Fibroblast of villous mesenchyme (primary cell): ENCODE measurements at places on chromosomes 7 and 10. TPM values are rescaled to one million over a fixed set of nuclear protein-coding genes. Genes with fewer than 3 reads are reported as not detected.

Gene CTTNBP2
- 1.3 and 3.2 TPM in 2 replicates for total RNA-seq

Gene GRM3
- total RNA-seq = not detected in 2 replicates

Gene NUDT1
- 13.4 and 30.3 TPM in 2 replicates for total RNA-seq

Gene SAP25
- 0.32 TPM in 1 of 2 replicates, not detected in the other for total RNA-seq

Gene GARIN1A
- total RNA-seq = 0.64 and 2.6 TPM in 2 replicates

Gene ADIRF
- 2.6 and 5.2 TPM in 2 replicates for total RNA-seq

Gene SPDYE11
- not detected in 2 replicates for total RNA-seq

Gene ARHGAP22
- total RNA-seq = 22.9 and 31.6 TPM in 2 replicates

Gene PIP
- not detected in 2 replicates for total RNA-seq

Gene TSPAN13
- total RNA-seq = 8.7 and 10.8 TPM in 2 replicates

Gene LRIT1
- not detected in 2 replicates for total RNA-seq

Gene DLD
- 51.5 and 63.9 TPM in 2 replicates for total RNA-seq

Gene DMBT1
- under 0.01 TPM in 1 of 2 replicates, not detected in the other for total RNA-seq

Gene DNAH11
- under 0.01 TPM in 2 replicates for total RNA-seq

Gene LIPF
- total RNA-seq = not detected in 2 replicates

Gene PDIA4
- total RNA-seq = 233 and 358 TPM in 2 replicates

Gene CASD1
- 9.3 and 16.0 TPM in 2 replicates for total RNA-seq

Gene COBL
- under 0.01 TPM in 1 of 2 replicates, not detected in the other for total RNA-seq
